ENCODE measurements at places on chromosomes 7 and 10.

DNA sequence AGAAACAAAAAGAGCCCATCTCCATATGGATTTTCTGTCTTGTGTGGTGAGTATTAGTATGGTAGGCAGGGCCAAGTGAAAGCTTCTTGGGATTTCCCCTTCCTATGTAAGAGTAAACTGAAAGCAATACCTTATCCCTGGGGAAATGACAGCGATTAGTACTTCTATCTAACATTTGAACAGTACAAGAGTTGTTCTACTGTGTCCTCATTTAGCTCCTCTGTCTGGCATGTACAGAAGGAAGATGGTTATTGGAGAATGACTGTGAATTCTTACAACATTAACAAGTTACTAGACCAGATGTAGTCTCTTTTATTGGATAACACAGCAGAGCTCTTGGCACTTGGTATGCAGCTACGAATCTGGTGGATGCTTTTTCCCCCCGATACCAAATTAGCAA, 17.9 kb upstream of the TRIL start:
- DNase-seq, result no peak

- no peak for DNase-seq
Observed at GRCh38 chr7:38858259-38858884, 50.6 kb downstream of the VPS41 start.

DNA sequence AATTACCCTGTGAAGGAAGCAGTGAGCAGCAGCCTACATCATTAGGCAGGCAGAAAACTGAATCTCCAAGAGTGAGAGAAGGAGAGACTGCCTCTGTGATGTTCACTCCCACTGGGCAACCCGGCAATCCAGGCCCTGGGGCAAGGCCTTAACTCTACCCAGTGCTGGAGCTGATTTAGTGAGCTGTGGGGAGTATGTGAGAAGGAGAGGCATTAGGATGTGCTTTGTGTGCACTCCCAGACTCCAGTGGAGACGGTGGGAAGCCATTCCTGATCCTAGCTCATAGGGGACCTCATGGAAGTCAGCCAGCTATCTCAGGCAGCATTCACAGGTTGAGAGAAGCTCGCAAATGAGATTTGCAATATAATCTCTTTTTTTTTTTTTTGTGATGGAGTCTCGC, 41.1 kb upstream of the CDK13 start:
- no peak for DNase-seq

- DNase-seq, result no peak
Observed at GRCh38 chr7:3459111-3459510, 158.1 kb downstream of the SDK1 start.

DNA sequence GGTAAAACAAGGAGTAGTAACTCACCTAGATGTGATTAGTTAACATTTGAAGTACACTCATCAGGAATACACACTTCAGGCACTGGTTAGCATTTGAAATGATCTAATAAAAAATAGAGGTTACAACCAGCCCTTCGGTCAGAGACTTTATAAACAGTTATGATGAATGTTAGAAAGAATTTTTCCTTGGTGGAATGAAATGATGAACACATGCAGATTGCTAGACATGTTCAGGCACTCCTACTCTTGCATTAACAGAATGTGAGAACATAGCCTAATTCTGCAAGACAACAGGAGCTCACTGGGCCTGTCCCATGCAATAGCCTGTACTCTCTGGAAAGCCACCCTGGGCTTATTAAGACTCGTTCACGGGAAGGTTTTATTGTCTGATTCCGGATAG, 47.3 kb upstream of the TECTB start:
- DNase-seq, result no peak

All from spleen (tissue), 13 donors.